Fibroblast of lung (primary cell): ENCODE measurements at places on chromosomes 13 and 19. TPM values are rescaled to one million over a fixed set of nuclear protein-coding genes. Genes with fewer than 3 reads are reported as not detected.

DNA sequence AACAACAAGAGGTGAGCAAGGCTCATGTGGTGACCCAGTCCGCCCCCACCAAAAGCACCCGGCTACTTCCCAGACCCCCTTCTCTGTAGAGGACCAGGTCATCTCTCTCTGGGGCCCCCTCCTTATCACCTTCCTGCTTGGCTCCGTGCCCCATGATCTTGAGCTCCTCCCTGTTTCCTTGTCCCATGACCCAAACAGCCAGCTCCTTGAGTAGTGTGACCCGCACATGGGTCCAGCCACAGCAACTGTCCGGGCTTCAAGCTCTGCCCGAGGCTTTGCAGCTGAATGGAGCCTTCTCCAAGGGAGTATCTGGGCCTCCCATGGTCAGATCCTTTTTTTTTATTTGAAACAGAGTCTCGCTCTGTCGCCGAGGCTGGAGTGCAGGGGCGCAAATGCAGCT lies 61.8 kb downstream of the MYO9B start:
- DNase-seq = no peak

DNA sequence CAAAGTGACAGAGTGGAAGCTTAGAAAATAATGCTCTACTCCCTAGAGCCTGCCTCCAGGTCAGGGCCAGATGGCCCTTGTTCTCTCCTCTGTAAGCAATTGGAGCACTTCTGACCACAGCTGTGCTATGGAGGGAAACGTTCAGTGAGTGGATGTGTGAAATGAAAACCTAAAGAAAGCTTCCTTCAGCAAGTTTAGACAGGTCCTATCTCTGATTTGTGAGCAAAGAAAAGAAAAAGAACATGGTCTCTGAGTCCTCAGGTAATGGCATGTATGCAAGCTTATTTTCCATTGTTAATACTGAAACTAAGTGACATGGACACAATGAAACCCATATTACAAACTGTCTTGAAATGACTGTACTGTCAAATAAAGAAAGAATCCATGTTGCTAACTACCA lies 1486.8 kb downstream of the EFNB2 start:
- no peak for DNase-seq

DNA sequence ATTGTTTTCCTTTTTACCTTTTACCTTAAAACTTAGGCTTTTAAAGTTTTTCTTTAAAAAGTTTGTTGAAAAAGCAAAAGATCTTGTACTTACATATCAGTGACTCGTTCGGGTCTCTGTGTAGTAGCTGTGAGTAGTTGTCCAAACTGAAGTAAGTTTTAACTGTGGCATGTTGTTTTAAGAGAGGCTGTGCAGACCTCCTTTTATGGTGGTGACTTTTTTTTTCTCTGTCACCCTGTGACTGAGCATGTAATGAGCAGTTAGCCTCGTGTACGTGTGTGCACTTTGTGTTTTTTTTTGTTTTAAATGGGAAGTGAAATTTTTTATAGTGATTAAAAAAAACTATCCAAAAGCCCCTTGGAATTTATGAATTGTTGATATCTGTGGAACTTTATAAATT lies at the start of gene GPR183:
TSS of gene GPR183 (minus strand) at position 153 of the 400 bp plus-strand sequence. CDS start 11,254 bp downstream, outside the sequence.
- DNase-seq = peak; percentile 50

GRCh38 chr19:49390131-49390928 lies 2.3 kb downstream of the KASH5 start:
- DNase-seq = no peak

- DNase-seq = no peak
Observed at GRCh38 chr19:1874554-1875185, 10.6 kb downstream of the ABHD17A start.

DNA sequence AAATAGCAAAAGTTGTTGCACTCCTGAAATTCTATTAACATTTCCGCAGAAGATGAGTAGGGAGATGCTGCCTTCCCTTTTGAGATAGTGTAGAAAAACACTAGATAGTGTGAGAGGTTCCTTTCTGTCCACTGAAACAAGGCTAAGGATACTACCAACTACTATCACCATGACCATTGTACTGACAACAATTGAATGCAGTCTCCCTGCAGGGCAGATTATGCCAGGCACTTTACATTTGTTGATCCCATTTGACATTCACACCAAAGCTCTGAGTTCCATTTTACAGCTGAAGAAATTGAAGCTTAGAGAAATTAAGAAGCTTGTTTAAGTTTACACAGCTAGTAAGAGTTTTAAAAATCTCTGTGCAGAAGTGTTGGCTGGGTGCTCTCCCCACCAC lies 55.0 kb downstream of the CYSLTR2 start:
- DNase-seq = no peak

- DNase-seq = no peak
Observed at GRCh38 chr13:41708713-41709112, 251.4 kb downstream of the RGCC start.

DNA sequence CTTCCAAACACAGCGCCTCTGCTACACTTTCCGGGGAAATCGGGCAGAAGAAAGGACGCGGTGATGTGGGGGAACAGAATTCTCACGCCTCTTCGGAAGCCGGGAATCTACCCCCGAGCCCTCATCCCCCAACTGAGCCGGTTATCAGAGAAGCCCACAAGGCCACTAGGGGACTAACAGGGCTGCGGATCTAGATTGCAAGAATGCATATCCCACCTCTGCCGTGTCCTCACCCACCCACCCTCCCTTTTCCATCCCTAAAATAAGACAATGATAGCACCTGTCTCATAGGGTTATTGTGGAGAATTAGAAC lies 1.1 kb downstream of the IGFLR1 start:
- DNase-seq = no peak

DNA sequence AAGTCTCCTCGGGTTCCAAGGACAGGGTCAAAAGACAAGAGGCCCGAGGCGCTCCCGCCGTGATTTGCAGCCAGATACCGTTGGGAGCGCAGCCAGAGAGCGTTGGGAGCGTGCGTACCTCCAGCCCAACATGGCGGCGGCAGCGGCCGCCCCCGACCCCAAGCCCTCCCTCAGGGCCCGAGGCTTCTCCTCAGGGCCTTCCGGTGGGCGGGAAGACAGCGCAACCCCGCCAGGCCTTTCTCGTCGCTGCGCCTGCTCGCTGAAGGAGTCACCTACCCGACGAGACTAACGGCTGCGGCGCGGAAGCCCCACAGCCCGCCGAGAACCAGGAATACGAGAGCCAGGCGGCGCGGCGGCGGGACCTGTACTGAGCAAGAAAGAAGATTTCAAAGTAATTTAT lies 3.2 kb upstream of the ZNF850 start:
- DNase-seq = no peak

GRCh38 chr13:42753697-42754096 lies 27.7 kb upstream of the FAM216B start:
- no peak for DNase-seq

Gene ZNF296
- 0.03 and 0.08 TPM in 2 replicates for polyA plus RNA-seq

GRCh38 chr19:16369306-16369663 lies 44.7 kb downstream of the KLF2 start:
- no peak for DNase-seq

Gene POGLUT2
- 11.6 and 18.1 TPM in 2 replicates for polyA plus RNA-seq

Gene ZNF480
- 7.6 and 7.7 TPM in 2 replicates for polyA plus RNA-seq

- peak; percentile 52 for DNase-seq
Observed at GRCh38 chr19:15378534-15379082, 979 bp downstream of the AKAP8 start.

GRCh38 chr19:40803857-40804782 lies 5.1 kb downstream of the EGLN2 start:
- no peak for DNase-seq

Gene ZNF491
- polyA plus RNA-seq = 1.2 and 1.7 TPM in 2 replicates

GRCh38 chr13:68234274-68234673 lies 1004.1 kb upstream of the PCDH9 start:
- peak; percentile 36 for DNase-seq

Gene PGLYRP1
- polyA plus RNA-seq = not detected in 2 replicates

Gene CD33
- not detected in 2 replicates for polyA plus RNA-seq

DNA sequence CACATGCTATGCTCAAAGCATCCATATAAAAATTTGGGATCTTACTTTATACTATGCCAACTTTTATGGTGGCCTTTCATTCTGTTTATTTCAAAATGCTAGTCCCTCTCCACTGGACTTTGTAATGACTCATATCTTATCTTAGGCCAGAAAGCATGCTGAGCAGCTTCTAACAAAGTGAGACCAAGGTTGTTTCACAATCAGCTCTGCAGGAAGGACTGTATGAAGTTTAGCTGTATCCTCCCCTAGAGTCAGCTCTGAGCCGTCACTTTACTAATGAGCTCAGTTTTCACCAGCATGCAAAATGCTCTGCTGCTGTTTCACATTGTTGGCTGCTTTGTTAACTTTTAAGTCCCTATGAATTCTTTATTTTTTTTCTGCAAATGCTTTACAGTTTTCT lies 1608.8 kb downstream of the OLFM4 start:
- peak; percentile 7 for DNase-seq
